ENCODE measurements at places on chromosomes 5 and 9. TPM values are rescaled to one million over a fixed set of nuclear protein-coding genes. Genes with fewer than 3 reads are reported as not detected.

The MSX2 gene
- total RNA-seq, result 0.93 TPM

The SNX24 gene
- total RNA-seq, result 21.0 TPM

The ACTBL2 gene
- total RNA-seq, result not detected

- H3K27ac ChIP-seq, result no peak overlapping the region
- no peaks in the 10 kb centered on the region for H3K36me3 ChIP-seq
- no peak overlapping the region for H3K4me3 ChIP-seq
- H3K4me1 ChIP-seq, result no peaks in the 10 kb centered on the region
- no peaks in the 10 kb centered on the region for H3K27me3 ChIP-seq
Observed at GRCh38 chr9:85401998-85402397, 339.8 kb downstream of the AGTPBP1 start.

DNA sequence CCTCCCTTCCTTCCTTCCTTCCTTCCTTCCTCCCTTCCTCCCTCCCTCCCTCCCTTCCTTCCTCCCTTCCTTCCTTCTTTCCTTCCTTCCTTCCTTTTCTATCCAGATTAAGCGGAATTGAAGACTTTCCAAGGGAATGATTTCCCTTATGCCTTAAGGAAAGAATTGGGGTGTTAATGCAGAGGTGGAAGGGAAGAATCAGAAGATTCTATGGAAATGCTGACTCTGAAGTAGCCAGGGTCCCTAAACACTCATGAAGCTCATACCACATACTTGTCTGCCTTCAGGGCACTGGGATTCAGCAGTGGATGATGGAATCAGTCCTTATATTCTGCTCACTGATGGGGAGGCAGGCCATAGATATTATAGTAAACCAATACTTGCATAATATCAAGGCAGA is 48.2 kb downstream of the TNC start:
- no peak overlapping the region for H3K27ac ChIP-seq
- peaks cover 4% of the 10 kb centered on the region for H3K36me3 ChIP-seq
- no peak overlapping the region for H3K4me3 ChIP-seq
- DNase-seq, result no peak
- no peaks in the 10 kb centered on the region for H3K27me3 ChIP-seq

DNA sequence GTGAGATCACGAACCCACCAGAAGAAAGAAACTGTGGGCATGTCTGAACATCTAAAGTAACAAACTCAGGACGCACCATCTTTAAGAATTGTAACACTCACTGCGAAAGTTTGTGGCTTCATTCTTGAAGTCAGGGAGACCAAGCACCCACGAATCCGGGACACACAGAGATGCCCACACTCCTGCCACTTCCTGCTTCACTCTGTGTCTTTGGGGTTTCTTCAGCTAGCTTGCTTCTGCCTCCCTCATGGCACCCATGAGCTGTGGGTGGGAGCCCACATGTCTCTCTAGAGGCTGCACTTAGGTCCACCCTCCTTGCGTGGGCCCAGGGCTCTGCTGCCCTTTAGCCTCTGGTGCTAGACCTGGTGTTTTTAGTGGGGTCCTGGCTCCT is 61.2 kb upstream of the CNOT6 start:
- no peaks in the 10 kb centered on the region for H3K4me1 ChIP-seq
- H3K27ac ChIP-seq, result no peak overlapping the region
- H3K36me3 ChIP-seq, result no peaks in the 10 kb centered on the region
- no peak for DNase-seq

GRCh38 chr5:1709171-1709803 is 90.3 kb downstream of the MRPL36 start:
- no peak overlapping the region for H3K27ac ChIP-seq
- peaks cover 12% of the 10 kb centered on the region for H3K4me1 ChIP-seq
- no peaks in the 10 kb centered on the region for H3K36me3 ChIP-seq
- DNase-seq, result peak; percentile 28
- peaks cover 6% of the 10 kb centered on the region for H3K27me3 ChIP-seq
- H3K4me3 ChIP-seq, result peak overlapping the region; percentile 35

DNA sequence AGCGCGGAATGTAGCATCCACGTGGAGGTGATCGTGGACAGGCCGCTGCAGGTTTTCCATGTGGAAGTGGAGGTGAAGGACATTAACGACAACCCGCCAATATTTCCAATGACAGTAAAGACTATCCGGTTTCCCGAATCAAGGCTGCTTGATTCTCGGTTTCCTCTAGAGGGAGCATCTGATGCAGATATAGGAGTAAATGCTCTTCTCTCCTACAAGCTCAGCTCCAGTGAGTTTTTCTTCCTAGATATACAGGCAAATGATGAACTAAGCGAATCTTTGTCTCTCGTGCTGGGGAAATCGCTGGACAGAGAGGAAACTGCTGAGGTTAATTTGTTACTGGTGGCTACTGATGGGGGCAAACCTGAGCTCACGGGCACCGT is 598 bp downstream of the PCDHA2 start:
- peak overlapping the region; percentile 81 for H3K4me3 ChIP-seq
- no peak overlapping the region for H3K27ac ChIP-seq
- H3K4me1 ChIP-seq, result no peaks in the 10 kb centered on the region
- DNase-seq, result peak; percentile 50
- H3K36me3 ChIP-seq, result peaks cover 13% of the 10 kb centered on the region
- no peaks in the 10 kb centered on the region for H3K27me3 ChIP-seq

Data from neural progenitor cell (in vitro differentiated cells).